ENCODE measurements at places on chromosomes 4 and X. TPM values are rescaled to one million over a fixed set of nuclear protein-coding genes. Genes with fewer than 3 reads are reported as not detected.

MMRN1 gene
- total RNA-seq = 1.1 TPM

ADAM29 gene
- not detected for total RNA-seq

VSIG4 gene
- not detected for total RNA-seq

TEC gene
- 1.8 TPM for total RNA-seq

ZBTB49 gene
- total RNA-seq = 7.3 TPM

MMAA gene
- 9.2 TPM for total RNA-seq

JCHAIN gene
- total RNA-seq = 0.99 TPM

FRMPD4 gene
- total RNA-seq = not detected

PAGE2B gene
- total RNA-seq = not detected

TMEM184C gene
- total RNA-seq = 19.3 TPM

POU3F4 gene
- not detected for total RNA-seq

PABPC1L2A gene
- not detected for total RNA-seq

PDE6B gene
- total RNA-seq = 19.3 TPM

PRPS1 gene
- total RNA-seq = 56.1 TPM

SHROOM2 gene
- not detected for total RNA-seq

CCDC149 gene
- total RNA-seq = not detected

CTAG2 gene
- not detected for total RNA-seq

WAS gene
- total RNA-seq = 171 TPM

HSFX2 gene
- total RNA-seq = 0.33 TPM

SULT1B1 gene
- total RNA-seq = 6.7 TPM

GAGE13 gene
- total RNA-seq = not detected

ANXA3 gene
- total RNA-seq = 2.1 TPM

FAM9B gene
- total RNA-seq = not detected

ERCC6L gene
- 8.2 TPM for total RNA-seq

GPR173 gene
- not detected for total RNA-seq

GLRA3 gene
- not detected for total RNA-seq

ARHGAP6 gene
- total RNA-seq = not detected

SLITRK4 gene
- not detected for total RNA-seq

GPAT3 gene
- total RNA-seq = 1.6 TPM

PPARGC1A gene
- total RNA-seq = not detected

CFAP299 gene
- total RNA-seq = not detected

DDX53 gene
- total RNA-seq = not detected

SSX3 gene
- not detected for total RNA-seq

SPANXD gene
- not detected for total RNA-seq

PGK1 gene
- total RNA-seq = 993 TPM

SNCA gene
- total RNA-seq = 14.2 TPM

IBSP gene
- not detected for total RNA-seq

ARHGAP4 gene
- total RNA-seq = 343 TPM

RS1 gene
- not detected for total RNA-seq

ASB11 gene
- not detected for total RNA-seq

RTL9 gene
- total RNA-seq = not detected

NSG1 gene
- total RNA-seq = 9.0 TPM

FGF13 gene
- total RNA-seq = not detected

GPRASP2 gene
- total RNA-seq = 0.43 TPM

PDHA2 gene
- total RNA-seq = not detected

CASK gene
- 43.4 TPM for total RNA-seq

VCX gene
- total RNA-seq = not detected

RAB28 gene
- 14.2 TPM for total RNA-seq

ABCD1 gene
- total RNA-seq = 13.2 TPM

TMPRSS11A gene
- not detected for total RNA-seq

MAGEA2 gene
- total RNA-seq = not detected

ARR3 gene
- total RNA-seq = not detected

C4orf51 gene
- not detected for total RNA-seq

Data from activated naive CD4-positive, alpha-beta T cell treated with anti-CD3 and anti-CD28 coated beads, Interleukin-2, amount 10 ng/mL, durations not matched to agents 5 hours and 36 hours (primary cell).